Cortex of kidney (tissue), 1 donor: ENCODE measurements at places on chromosomes 1 and 21.

DNA sequence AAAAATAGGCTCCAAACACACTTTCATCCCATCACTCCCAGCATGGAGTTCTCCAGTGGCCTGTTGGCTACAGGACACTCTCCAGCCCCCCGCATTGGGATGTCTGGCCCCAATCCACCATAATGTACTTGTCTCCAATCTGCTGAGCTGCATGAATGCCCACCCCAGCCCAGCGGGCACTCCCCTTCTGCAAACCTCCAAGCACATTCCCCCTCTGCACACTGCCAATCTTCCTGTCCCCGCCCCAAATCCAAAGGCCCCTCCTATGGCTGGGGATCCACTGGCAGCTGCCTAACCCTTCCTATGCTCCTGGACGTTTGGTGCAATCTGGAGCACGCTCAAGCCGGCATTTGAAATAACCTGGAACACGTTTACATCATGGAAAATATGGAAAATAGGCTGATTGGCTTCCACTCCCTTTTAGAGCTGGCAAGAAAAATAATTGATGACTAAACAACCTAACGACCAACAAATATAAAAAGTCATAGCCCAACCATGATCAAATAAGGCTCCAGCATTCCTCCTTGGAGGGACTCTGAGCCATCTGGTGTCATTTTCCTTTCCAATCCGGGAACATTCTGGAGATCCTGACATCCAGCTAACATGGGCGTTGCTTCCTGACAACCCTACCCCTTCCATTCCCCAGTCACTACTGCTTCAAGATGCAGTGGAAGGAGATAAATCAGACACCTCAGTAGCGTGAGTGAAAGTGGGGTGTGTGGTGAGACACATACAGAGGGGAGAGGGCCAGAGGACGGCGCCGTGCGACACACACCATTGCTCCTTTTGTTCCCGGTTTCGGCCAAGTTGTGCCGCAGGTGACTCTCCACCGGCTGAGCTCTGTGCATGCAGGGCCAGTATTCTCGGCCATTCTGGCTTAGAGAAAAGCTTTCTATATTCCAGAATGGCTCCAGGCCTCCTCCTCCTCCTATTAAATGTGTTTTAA, 41.6 kb downstream of the PDE9A start:
- DNase-seq, result no peak

- no peak for DNase-seq
Observed at GRCh38 chr1:62906428-62906886, 122.5 kb downstream of the ATG4C start.

- no peak for DNase-seq
Observed at GRCh38 chr1:104467590-104467989, 717.9 kb downstream of the AMY1C start.

GRCh38 chr1:115665319-115666096, 23.7 kb downstream of the VANGL1 start:
- no peak for DNase-seq

DNA sequence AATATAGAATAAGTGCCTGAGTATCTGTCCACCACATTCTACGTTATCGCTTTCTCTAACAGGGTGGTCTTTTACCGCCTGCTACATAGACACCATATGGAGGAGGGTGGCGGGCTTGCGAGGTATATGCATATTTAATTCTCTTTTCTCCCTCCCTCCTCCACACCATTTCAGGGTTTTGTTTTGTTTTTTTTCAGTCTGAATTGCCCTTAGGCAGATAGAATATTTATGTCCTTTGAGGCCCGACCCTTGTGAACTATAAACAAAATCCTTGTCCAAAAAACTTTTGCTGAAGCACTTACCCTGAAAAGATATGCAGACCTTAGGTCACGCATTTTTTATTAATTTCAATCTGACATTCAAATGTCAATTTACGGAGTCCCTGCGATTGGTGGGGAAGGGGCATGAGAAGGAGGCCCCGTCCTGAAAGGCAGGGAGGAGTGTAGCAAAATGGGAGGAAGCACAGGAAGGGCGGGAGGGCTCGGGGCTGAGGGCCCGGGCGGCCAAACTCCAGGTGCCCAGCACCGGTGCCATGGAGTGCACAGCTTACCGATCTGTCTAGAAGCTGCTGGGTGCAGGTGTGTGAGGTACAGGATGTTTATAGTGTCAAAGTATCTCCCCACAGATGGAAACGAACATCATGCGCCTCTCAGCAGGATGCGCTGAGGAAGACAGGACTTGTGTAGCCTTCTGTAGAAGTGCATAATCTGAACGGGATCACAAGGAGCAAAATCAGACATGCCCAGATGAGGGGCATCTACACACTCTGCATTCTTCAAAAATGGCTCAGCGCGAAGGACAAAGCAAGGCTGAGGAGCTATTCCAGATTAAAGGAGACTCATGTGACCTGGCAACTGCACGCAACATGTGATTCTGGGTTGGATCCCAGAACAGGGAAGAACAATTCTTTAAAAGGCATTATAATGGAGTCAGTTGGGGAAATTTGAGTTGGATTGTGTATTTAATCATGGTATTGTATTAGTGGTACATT, 68.8 kb upstream of the LYST start:
- no peak for DNase-seq

DNA sequence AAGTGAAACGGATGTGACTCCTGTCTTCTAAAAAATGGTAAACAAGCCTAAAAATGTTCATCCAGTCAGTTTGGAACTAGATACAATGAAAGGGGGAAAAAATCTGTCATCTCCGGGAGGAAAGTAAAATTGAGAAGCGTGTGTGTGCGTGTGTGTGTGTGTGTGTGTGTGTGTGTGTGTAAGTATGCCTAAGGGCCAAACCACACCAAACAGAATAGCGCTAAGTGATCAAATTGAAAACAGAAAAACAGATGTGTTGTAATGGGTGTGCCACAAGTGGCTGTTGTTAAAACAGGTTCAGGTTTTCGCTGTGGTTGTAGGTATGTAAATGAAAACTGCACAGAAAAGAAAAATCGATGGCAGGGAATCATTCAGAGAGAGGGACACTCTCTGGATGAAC, 106.7 kb downstream of the RNF220 start:
- DNase-seq, result no peak
